ENCODE measurements at places on chromosomes 1 and 21.

GRCh38 chr1:193929374-193930033 lies 743.1 kb upstream of the B3GALT2 start:
- DNase-seq, result no peak

DNA sequence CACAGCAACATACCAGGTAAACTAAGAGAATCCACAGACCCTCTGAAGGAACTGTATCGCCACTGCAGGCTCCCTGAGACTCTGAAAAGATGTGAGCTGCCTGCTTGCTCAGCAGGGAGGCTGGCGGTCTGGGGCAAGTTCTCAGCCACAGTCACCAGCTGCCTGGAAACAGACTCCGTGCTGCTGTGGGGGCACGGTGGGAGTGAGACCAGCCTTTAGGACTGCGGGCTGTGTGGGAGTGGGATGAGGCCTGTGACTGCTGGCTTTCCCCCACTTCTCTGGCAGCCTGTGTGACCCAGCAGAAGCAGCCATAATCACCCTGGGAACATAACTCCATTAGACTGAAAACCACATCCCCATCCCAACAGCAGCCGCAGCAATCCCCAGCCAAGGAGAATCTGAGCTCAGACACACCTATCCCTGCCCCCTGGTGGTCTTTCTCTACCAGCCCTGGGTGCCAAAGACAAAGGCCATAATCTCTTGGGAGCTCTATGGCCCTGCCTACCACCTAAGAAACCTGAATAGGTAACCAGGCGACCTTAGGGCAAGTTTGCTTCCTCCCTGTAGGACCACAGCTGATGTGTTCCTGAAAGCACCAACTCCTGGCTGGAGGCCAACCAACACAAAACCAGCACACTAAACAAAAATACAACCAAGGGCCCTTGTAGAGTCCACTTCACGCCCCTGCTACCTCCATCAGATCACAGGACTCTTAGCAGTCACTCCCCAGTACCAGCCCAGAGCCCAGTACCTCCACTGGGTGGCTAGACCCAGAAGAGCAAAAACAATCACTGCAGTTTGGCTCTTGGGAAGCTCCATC lies 151.5 kb downstream of the SMYD3 start:
- DNase-seq, result no peak

- DNase-seq, result no peak
These were observed 3.3 kb downstream of the KLHL21 start for GRCh38 chr1:6599141-6599975.

- DNase-seq, result no peak
These were observed 38.8 kb downstream of the STXBP3 start for GRCh38 chr1:108785264-108785663.

DNA sequence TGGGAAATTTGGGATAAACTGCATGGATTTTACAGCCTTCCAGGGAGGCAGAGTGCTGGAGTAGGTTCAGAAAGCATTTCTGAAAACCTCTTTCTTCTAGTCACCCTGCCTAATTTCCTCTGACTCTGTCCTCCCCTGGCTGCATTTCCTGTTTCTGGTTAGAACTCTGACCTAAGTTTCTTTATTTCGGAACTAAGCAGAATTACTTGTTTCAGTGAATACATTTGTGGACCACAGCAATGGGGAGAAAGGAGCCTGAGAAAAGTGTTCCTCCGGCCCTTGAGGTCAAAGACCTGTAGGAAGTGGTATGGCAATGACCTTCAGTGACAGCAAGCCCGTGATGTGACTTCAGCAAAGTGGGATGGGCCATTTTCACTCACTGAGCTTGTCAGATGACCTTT lies 173.4 kb upstream of the RUNX1 start:
- DNase-seq, result no peak

- DNase-seq, result no peak
These were observed 179.9 kb downstream of the COL24A1 start for GRCh38 chr1:85976516-85977205.

GRCh38 chr1:150995896-150996295 lies 10.8 kb downstream of the MINDY1 start:
- DNase-seq, result no peak

GRCh38 chr1:27402349-27402754 lies 9.9 kb downstream of the GPR3 start:
- no peak for DNase-seq
